ENCODE measurements at places on chromosomes 5 and 9.

DNA sequence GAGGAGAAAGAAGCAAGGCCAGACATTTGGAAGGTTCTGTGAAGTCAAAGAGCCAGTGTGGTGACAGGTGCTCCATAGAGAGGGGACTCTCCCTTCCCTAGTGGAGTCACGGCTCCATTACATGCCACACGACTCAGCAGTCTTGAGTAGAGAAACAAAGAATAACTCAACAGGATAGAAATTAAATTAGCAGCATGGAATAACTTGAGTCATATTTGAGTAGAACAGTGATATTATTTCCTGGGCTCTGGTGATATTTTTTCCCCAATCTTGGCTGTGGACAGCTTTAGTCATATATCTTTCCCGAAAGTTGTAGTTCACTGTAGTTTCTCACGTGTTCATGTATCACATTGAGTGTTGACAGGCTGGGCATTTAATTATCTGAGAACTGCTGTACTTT lies 149.7 kb upstream of the EFNA5 start:
- no peak for DNase-seq

DNA sequence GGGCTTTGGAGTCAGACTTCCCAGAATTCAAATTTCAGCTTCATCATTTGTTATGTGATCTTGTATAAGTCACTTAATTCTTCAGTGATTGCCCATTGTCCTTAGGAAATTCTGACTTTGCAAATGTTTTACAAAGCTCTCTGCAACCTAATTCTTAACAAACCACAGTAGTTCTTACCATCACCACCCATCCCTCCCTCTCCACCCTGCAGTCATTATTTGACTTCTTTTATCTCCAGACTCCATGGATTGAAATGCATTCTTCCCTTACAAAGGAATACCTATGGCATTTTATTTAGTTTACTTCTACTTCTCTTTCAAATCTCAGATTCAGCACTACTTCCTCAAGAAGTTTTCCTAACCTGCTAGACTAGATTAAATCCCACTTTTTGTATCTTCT lies 23.1 kb downstream of the SHLD3 start:
- DNase-seq = no peak

DNA sequence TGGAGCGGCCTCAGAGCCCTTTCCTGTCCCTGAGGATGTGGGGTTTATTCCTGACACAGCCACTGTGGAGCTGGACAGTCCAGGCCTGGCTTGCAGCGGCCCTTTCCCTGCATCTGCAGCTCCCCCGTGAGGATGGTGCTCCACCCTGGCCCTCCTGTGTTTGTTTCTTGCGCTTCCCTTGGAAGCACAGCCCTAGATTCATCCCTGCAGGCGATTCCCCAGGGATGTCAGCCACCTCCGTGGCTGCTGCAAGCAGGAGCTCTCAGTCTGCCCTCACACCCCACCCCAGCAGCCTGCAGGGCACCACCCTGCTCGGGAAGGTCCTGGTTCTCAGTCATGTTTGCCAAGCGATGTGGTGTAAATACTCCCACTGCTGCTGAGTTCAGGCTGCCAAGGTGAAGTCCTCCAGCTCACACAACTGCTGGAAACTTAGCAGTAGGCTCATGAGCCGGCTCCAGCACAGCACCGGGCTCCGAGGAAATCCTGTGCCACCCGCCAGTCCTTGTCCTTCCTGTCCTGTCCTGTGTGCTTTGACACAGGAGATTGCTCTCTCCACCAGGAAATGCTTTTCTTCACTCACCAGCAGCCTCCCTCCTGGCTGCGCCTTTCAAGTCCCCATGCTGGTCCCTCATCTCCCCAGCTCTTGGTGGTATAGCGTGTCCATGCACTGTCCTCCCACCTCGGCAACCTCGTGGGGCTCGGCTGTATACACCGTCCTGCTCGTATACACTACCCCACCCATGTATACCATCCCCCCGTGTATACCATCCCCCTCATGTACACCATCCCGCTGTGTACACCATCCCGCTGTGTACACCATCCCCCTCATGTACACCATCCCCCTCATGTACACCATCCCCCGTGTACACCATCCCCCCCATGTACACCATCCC lies 16.2 kb downstream of the ROPN1L start:
- no peak for DNase-seq

DNA sequence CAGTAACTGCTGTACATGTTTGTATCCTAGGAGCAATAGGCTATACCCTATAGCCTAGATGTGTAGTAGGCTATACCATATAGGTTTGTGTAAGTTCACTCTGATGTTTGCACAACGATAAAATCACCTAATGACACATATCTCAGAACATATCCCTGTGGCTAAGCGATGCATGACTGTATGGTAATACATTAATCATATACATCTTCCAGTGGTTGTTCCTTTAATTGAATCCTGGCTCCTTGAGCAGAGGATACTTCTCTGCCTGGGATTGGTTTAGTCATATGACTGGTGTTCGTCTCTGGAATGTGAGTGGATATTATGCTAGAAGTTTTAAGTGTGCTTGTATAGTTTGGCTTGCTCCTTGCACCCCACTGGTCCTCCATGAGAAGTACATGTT lies 425.8 kb downstream of the MAN2A1 start:
- peak; percentile 23 for DNase-seq

DNA sequence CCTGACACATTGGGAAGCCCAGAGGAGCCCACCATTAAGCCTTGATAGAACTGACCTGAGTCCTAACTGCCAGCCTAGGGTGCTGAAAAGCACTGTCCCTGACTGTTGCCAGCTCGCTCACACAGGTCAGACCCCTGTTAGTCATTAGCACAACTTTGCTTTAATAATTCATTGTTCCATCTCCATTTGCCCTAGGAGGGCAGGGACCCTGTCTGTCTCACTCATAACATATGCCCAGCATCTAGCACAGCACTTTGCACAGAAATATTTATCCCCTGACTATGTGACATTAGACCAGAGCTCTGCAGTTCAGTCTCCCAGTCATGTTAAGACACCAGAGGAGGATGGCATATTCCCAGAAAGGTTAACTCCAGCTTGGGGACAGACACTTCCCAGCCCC lies 61.8 kb upstream of the STXBP1 start:
- no peak for DNase-seq

- DNase-seq = no peak
Observed at GRCh38 chr9:83235526-83235925, 172.6 kb upstream of the RASEF start.

- no peak for DNase-seq
Observed at GRCh38 chr5:56429110-56429561, 196.0 kb upstream of the ANKRD55 start.

- DNase-seq = no peak
Observed at GRCh38 chr9:14752871-14753270, 30.3 kb upstream of the CER1 start.

DNA sequence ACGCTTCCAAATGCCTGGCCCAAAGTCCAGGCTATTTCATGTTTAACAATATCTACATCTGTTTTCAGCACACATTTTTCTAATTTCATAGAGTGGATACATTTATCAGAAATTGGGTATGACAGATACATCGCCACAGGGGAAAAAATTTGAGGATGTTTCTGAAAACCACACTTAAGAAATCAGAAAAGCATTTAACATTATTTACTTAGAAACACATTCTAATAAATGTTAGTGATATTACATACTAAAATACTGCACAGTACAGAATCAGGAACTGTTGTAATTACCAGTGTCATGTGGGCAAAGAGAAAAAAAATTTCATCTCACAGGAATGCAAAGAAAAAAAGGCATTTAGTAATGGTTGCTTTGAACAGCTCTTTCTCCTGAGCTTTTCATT lies 310.5 kb upstream of the KIF2A start:
- no peak for DNase-seq

- peak; percentile 68 for DNase-seq
Observed at GRCh38 chr9:133417541-133418461, at the start of gene REXO4. REXO4 (minus strand) TSS chr9:133418010; CDS start chr9:133417844, 166 bp downstream.
